NCI-H1436 treated with DMSO at 0.1 percent for 48 hours (cell line): ENCODE measurements at places on chromosomes 5 and 9.

DNA sequence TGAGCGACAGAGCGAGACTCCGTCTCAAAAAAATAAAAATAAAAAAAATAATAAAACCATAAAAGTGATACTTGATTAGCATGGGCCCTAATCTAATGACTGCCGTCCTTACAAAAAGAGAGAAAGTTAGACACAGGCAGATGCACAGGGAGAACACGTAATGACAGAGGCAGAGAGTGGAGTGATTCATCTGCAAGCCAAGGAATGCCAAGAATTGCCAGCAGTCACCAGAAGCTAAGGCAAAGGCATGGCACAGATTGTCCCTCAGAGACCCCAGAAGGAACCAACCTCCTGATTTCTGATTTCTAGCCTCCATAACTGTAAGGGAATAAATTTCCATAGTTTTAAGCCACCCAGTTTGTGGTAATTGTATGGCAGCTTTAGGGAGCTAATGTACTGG is 79.6 kb upstream of the FREM1 start:
- no peak for DNase-seq

GRCh38 chr9:116286297-116286696 is 132.7 kb downstream of the PAPPA start:
- DNase-seq, result peak; percentile 76

DNA sequence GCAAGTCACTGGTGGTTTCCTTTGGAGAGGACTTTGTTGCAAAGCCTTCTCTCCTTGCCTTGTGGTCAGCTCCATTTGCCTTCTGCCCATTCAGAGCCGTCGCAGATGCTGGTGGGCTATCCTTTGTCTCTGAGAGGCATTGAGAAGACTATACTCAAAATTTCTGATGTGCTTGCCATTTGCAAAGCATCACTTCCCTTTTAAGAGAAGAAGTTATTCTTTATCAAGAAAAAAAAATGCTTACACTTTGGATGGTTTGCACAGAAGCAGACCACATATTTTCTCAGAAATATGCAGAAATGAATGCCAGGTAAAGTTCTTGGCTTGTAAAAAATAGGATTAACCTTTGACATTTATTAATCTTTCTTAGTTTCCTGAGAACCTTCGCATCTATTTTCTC is 195.8 kb upstream of the KLF4 start:
- no peak for DNase-seq

- no peak for DNase-seq
Measured at GRCh38 chr5:31614151-31615020, 24.5 kb upstream of the PDZD2 start.

- DNase-seq, result no peak
Measured at GRCh38 chr5:86861512-86861911, 243.8 kb downstream of the COX7C start.

DNA sequence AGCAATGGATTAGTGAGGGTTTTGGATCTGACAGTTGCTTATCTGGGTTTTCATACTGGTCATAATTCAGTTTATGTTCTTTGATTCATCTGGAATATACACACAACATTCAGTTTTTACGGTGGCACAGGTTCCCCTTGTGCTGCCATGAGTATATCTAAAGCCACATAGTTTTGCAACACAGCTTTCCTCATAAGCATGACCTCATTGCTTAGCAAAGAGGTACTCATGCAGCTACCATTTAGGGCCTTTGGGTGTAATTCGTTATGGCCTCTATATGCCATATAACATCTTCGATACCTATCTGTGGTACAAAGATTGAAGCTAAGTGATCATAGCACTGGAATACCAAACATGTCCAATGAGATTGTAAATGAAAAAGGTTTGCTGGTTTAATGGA is 2.9 kb upstream of the RBM22 start:
- DNase-seq, result no peak

- DNase-seq, result no peak
Measured at GRCh38 chr9:86340356-86341006, 13.7 kb downstream of the TUT7 start.

DNA sequence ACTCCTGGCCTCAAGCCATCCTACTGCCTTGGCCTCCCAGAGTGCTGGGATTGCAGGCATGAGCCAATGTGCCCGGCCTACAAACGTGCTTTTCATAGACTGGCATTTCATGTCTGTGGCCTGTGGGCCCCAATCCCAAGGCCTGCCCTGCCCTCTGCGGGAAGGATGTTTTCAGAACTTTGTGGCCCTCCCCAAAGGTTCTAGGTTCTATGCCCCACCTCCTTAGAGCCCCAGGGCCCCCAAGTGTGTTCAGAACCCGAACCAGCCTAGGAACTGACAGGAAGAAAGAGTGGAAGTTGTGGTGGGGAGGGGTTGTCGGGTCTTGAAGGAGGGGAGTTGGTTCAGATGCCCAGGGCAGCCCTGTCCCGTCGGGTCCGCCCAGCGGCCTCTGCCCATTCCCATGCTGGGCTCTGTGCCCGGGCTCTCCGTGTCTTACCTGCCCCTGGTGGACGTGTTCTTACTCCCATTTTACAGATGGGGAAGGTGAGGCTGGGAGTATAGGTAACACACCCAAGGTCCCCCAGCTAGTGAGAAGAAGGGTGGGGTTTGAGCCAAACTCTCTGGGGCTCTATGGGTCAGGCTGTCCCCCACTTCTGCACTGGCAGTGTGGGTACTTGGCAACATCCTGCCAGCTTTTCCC is 175.8 kb upstream of the IER5L start:
- DNase-seq, result no peak

- no peak for DNase-seq
Measured at GRCh38 chr9:81462801-81463200, 226.5 kb downstream of the TLE1 start.

DNA sequence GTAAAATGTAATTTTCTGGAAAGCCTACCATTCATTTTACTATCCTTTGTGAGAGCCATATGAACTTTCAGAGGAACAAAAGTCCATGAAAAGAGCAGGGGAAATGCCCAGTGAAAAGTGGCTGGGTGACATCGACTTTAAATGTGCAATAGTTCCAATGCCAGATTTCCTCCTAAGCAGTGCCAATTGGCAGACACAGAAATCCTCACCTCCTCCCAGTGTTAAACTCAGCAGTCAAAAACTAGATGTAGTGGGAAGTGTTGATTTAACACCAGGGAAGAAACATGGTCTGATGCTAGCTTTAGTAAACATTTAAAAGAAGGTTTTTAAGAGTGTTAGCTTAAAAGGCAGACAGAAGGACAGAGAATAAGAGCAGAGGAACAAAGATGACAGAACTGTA is 2055.2 kb downstream of the MAT2B start:
- DNase-seq, result no peak

GRCh38 chr5:33531824-33532223 is 91.1 kb downstream of the TARS1 start:
- DNase-seq, result no peak

DNA sequence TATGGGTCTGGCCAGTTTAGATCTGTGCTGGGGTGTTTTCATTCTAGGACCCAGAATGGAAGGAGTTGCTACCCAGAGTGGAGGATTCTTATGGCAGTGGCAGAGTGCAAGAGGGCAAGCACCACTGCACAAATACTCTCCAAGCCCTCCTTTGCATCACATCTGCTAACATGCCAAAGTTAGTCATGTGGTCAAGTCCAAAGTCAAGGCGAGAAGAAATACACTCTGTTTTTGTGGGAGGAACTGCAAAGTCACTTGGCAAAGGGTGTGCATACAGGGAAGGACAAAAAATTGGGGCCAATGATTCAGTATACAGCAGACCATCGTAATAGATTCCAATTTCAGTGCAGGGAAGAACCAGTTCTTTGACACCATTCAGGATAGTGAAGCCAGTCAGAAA is 43.9 kb upstream of the HMGCS1 start:
- DNase-seq, result no peak

- no peak for DNase-seq
Measured at GRCh38 chr9:109120204-109120789, 550 bp upstream of the TMEM245 start.

DNA sequence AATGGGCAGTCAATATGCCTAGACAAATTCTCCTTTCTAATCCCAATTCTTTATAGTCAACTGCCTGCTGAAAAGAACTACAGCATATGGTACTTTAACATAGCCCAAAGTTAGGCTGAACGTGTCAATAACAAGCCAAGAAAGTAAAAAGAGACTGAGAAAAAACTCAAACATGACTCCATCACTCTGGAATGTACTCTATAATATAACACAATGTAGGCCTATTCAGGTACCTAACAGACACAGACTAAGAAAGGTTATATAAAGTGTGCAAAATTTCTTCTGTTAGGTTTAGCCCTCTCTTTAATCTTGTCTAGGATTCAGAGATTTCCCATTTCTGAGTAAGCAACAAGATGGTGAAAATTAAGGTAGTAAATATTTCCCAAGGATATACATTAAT is 209.7 kb upstream of the PRR16 start:
- DNase-seq, result no peak

DNA sequence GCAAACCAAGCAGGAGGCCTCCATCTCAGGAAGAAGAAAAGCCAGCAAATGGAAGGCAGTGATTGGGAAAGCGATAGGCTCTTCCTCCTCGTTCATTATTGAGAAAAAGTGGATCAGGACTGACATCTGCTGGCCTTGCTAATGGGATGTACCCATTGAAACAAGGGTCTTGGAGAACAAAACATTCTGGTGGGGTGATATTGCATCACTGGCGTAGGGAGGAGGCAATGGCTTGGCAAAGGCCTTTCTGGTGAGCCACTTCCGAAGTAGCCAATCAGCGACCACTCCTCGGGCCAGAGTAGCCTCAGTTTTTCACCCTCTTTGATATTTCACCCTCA is 86.7 kb upstream of the NFIB start:
- no peak for DNase-seq

- no peak for DNase-seq
Measured at GRCh38 chr5:89866410-89866809, 543.1 kb downstream of the CETN3 start.

GRCh38 chr9:84991514-84991870 is 322.0 kb downstream of the NTRK2 start:
- DNase-seq, result no peak

GRCh38 chr5:165805756-165806155 is 2300.3 kb downstream of the MAT2B start:
- no peak for DNase-seq

- DNase-seq, result no peak
Measured at GRCh38 chr5:81182396-81183390, 50.4 kb upstream of the CKMT2 start.

- DNase-seq, result no peak
Measured at GRCh38 chr9:93132287-93132927, 1.6 kb downstream of the NINJ1 start.

DNA sequence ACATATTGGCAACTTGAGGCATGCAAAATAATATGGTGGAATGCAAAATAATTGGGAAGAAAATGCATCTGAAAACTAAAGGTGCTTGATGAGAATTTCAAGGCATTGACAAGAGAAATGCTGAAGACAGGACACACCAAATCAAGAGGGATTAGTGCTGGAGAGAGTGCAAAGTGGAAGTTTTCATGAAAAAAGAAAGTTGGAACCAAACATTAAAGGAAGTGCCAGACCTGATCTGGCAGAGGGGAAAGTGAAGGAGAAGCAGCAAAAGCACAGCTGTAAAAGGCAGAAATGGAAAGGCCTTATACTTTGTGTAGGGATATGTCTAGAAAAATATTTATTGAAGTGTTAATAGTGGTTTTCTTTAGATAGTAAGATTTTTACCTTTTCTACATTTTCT is 35.3 kb upstream of the FYB1 start:
- no peak for DNase-seq

GRCh38 chr9:96566498-96567202 is 53.0 kb downstream of the CDC14B start:
- no peak for DNase-seq

DNA sequence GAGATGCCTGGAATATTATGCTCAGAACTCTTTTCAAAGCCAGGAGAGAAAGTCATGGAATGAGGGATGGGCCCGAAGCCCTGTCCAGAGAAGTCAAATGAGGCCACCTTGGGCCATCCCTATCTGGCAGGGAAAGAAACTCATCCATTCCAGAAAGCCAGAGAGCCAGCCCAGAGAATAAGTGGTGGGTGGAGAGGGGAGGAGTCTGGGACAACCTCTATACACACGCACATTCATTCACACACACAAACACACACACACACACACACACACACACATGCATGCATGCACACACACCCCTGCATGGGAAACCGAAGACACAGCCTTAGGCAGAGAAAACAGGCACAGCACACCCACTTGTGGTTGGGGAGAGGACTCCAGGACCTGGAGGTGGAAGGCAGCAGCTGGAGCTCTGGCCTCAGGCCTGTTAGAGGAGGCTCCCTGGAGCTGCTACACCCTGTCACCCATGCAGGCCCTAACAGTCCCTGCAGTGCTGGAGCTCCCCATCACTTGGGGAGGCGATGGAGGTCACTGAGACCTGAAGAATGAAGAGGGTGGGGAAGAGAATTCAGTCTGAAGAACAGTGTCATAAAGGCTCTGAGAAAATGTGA is 38.0 kb downstream of the TGFBI start:
- no peak for DNase-seq

DNA sequence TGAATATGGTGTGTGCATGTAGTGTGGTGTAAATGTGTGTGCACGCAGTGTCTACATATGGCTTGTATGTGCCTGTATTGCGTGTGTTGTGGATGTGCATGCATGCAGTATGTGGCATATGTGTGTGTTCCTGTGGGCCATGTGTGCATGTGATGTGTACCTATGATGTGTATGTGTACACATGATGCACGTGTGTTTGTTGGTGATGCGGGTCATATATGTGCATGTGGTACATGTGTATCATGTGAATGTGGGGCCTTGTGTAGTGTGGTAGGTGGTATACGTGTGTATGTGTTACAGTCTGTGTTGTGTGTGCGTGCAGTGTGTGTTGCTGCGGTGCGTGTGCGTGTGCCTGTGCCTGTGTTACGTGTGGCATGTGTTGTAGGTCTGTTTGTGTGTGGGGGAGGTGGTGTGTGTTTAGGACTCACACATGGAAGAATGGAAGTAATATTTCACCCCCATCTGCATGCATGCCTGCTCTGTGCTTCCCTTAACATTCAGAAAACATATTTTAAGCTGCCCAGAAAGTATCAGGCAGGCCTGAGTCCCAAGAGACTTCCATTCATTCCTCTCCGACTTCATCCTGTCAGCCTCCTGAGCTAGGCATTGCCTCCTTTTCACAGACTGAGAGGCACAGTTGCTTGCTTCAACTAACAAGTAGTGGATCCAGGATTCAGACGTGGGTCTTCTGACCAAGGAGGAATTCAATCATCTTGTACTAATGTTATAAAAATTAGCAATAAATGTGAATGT is 55.4 kb upstream of the RUFY1 start:
- no peak for DNase-seq

DNA sequence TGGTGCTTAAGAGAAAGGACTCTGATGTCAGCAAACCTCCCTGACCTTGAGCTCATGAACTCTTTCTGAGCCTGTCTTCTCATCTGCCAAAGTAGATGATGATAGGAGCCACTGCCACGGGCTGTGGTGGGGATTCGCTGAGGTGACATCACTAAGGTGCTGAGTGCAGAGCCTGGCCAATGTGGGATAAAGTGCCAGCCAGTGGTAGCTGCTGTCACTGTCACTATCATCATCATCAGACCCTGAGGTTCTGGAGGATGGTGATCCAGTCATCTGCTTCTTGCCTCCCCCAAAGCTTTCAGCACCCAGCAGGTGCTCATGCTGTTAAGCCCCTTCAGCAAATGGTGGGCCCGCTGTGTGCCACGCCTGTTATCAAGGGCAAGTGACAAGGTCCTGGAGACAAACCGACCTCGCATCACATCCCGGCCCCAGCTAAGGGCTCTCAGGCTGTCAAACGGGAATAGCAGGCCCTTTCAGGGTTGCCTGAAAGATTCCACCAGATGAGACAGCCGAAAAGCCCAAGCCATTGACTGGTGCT is 6.4 kb downstream of the FPGS start:
- DNase-seq, result no peak

- no peak for DNase-seq
Measured at GRCh38 chr9:126164796-126165525, 161.7 kb upstream of the MVB12B start.
